ENCODE measurements at places on chromosomes 6 and 20.

DNA sequence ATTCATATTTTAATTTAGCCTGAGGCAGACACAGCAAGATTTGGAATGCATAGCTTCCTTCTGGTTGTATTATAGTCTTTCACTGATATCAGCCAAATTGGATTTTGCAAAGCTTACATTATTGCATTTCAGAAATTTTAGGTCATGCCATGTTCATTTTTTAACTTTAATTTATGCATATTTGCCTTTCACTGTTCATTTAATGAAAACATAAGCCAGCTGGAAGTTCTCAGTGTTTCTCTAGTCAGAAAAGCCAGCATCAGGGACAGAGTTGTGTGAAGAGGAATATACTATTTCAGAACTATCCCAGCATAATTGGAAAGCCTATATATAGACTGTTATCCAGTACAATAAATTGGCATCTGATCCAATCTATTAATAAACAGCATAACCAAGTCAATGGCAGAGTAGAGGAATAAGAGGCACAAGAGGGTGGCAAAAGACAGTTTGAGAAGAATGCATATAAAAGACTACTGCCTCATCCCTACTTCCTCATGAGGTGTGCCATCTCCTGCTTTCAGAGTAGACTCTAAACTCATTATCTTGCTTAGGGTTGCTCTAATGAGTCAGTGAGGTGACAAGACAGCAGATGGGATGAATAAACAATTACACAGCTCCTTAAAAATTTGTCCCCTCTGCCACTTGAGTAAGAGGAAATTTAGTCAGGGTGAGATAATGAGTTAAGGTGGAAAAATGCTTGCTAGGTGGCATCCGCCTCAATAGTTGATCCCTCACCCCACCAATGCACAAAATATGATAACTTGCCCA, 159.8 kb upstream of the HCRTR2 start:
- DNase-seq = no peak

DNA sequence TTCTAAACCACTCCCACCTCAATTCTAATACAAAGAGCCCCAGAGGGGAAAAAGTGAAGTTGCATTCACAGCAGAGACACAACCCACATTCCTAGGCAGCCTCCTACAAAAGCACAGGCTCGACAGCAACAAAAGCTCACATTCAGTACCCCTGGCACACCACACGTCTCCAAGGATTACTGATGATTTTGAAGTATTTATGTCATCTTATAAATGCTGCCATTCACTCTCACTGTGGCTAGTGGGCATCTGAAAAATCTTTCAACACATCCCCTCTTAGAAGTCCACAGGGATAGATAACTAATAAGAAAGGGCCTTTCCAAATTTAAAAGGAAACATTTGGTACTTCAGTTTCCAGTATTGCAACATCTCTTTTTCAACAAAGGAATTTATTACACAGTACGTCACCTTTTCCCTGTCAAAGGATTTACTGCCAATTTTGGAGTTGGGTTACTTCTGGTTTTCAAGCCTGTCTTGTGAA, 146.7 kb downstream of the TASP1 start:
- no peak for DNase-seq

DNA sequence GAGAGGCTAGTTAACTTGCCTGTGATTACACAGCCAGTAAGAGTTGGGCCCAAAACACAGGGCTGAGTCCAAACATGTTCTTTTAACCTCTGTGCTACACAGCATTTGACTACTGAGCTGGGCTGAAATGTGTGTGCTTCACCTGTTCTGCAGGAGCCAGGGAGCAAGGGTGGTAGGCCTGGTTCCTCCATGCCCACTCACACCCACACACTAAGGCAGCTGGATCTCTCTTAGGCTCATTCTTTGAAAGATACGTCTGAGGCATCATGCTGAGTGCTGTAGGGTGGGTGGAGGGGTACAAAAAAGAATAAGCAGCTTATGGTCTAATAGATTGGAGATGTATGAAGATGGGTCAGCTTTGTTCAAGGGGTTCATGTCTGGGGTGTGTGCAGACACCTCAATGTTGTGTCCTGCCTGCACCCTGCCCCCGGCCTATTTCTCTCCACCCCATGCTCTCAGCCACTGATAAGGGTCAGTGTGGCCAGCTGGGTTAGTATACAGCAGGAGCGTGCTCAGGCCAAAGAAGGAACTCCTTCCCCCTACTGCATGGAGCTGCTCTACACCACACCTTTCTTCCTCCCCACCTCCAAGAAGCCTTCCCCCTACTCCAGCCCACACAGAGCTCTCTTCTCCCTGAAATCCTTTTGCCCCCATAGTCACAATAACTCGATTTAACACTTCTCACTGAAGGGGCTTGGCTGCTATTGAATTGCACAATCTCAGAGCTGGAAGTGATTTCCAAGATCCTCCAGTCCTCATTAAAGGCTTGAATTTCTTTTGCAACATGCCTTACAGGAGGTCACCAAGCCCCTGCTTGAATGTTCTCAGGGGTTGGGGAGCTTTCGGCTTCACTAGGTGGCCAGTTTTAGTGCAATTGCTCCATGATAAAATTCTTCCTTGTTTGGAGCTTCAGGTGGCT, 3.4 kb downstream of the PPP2R5D start:
- no peak for DNase-seq

GRCh38 chr20:59064214-59064722, 21.7 kb upstream of the PRELID3B start:
- DNase-seq = no peak

DNA sequence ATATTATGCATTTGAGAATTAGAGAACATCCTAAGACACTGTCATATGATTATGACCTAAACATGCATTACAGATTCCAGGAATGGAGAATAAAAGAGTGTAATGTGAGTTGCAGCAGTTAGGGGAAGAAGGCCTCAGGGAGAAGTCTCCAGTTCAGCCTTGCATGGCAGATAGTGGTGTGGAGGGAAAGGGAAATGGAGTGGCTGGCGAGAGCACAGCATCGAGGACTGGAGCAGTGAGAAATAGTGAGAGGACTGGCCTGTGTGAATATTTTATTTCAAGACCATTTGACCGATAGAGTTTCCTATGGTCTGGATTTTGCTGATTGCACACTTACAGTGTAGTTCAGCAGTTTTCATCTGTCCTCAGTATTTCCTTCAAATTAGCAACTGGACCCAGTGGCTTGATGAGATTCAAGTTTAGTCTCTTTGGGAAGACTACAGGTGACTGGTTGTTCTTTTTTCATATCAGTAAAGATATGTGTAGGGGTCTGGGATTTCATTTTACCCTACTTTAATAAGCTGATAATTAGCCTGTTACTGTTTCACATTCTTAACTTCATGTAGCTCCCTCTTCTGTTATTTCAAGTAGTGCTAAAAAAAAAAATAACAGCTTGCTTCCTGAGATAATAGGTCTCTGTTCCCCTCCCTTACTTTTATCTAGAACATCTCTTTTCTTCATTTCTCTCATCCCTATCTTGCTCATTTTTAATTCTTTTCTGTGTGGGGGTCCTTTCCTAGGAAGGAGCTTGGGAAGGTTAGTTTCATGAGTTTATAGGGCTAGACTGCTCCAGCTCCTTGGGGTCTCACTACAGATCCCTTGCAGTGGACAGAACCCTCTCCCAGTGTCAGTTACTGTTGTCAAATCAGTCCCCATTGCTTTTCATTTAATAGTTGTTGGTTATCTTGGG, 27.9 kb downstream of the BLTP3A start:
- DNase-seq = no peak

DNA sequence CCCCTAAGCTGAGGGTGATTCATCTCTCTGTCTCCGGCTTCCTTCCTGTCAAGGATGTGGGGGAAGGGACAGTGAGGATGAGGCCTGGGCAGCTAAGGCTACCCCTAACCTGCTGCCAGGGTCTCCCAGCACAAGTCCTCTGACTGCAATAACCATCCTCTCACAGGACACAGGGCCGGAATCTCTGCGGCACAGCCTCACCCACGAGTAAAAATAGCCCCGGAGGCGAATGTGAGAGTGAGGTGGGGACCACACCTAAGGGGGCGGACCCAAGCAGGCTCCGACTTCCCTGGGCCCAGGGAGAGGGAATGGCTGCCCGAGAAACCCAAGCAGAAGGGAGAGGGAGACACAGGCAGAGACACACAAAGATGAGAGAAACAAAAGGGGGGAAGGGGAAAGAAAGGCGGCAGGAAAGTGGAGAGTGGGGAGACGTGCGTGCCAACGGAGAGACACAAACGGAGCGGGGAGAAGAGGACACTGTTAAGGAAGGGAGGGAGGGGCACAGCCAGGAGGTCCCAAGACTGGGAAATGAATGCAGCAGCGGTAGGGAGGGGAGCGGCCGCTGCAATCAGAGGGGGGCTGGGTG, 1.4 kb downstream of the CLIC1 start:
- DNase-seq = peak; percentile 42

DNA sequence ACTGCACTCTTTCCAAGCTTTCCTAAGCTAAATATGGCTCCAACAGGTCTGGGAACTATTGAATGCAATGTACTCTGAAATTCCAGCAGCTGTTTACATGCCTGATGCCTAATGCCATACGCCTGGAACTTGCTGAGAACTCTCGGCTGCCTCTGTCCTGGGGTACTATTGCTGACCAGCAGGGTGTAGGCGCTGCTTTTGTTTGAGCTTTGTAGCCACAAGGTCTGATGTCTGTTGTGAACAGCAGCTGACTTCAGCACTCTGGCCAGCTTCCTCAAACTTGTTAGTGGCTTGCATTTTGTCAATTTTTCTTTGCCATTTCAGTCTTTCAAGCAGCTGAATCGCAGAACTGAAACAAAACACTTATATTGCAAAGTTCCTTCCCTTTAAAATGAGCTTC, 26.7 kb downstream of the SAYSD1 start:
- no peak for DNase-seq

- no peak for DNase-seq
These were observed 236.7 kb downstream of the HAO1 start for GRCh38 chr20:7703551-7703961.

DNA sequence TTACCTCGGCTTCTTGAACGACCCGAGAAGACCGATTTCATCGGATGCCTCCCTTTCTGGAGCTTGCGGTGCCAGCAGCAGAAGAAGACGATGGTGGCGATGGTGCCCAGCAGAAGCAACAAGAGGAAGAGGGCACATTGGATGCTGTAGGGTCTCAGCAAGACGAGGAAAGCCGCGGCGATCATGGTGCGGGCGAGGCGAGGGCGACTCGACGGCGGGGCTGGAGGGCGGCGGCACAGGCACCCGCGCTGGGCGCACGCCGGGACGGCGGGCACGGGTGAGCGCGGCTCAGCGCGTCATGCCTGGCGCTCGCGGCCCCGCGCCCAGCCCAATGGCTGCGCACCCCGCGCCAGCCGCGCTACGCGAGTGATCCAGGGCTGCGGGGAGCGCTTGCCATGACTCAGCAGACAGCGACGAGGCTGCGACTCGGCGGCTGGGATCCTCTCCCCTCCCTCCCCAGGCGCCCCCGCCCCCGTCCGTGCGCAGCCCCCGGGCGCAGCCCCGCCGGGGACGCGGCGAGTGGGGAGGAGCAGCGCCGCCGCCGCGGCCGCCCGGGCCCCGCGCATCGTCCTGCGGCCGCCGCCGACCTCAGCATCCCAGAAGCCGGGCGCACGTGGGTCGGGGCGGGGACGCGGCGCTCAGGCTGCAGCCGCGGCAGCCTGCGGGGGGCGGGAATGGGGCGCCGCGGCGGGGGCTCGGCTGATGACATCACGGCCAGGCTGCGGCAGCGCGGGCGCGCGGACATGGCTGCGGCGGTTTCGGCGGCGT, at the start of gene BEND6:
BEND6 (plus strand) TSS at position 705 of the 768 bp plus-strand sequence. CDS start 26,704 bp downstream, outside the sequence.
- no peak for DNase-seq

DNA sequence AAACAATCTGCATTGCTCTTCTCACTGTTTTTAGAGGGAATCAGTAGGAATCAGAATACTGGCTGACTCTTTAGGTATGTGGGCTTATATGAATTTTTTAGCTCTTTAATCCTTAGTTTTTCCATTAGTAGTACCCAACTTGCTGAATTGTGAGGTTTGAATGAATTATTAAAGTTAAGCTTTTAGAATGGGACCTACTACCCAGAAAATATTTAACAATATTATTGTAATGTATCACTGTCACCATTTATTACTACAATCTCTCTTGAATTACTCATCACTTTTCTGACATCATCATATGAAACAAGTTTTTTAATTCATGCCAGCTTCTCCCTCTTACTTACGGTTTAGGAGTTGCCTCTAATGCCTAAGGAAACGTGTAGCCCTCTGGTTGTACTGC, 212.7 kb downstream of the BCKDHB start:
- DNase-seq = no peak

DNA sequence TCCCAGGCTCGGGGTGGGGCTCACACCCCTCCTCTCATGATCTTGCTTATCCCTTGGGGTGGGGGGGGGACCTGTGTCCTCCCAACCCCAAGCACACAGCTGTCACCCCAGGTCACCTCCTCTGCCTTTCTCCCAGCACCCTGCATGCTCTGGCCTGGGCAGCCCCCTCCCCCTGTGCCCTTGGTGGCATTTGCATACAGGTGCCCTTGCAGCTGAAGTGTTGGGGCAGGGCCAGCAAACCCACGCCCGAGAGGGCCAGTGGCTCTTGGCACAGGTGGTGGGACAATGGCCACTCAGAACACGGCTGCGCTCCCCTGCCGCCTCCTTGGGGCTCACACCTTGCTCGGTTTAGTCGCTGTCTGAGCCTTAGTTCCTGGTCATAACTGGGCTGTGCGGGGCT, 11.3 kb upstream of the MYT1 start:
- DNase-seq = no peak

DNA sequence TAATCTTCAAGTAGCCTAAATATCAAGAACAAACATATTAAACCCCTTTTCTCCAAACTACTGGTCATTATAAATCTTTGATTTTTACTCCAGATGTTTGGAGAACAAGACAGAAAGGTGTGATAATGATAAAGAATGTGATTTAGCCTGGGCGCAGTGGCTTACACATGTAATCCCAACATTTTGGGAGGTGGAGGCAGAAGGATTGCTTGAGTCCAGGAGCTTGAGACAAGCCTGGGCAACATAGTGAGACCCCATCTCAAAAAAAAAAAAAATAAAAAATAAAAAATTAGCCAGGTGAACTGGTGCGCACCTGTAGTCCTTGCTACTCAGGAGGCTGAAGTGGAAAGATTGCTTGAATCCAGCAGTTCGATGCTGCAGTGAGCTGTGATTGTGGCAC, 35.1 kb upstream of the FUCA2 start:
- no peak for DNase-seq

GRCh38 chr20:47228654-47229053, 127.8 kb downstream of the ZMYND8 start:
- DNase-seq = no peak

- no peak for DNase-seq
These were observed 2.8 kb downstream of the RSPH9 start for GRCh38 chr6:43647613-43648012.

DNA sequence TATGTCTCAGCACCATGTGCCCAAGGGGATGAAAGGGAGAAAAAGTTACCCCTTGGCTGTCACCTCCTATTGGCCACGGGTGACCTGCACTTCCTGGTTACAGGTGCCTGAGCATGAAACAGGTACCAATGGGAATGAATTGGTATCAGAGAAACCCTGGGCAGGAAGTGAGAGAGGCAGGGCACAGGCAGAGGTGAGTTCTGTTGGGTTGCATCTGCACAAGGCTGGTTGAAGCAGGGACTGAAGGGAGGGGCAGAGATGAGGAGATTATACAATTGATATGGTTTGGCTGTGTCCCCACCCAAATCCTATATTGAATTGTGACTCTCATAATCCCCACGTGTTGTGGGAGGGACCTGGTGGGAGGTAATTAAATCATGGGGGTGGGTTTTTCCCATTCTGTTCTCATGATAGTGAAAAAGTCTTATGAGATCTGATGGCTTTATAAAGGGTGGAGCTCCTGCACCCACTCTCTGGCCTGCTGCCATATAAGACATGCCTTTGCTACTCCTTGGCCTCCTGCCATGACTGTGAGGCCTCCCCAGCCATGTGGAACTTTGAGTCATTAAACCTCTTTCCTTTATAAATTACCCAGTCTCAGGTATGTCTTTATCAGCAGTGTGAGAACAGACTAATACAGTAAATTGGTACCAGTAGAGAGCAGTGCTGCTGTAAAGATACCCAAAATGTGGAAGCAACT, 291.8 kb downstream of the LRFN2 start:
- DNase-seq = no peak
